ENCODE measurements at places on chromosomes 7 and 10. TPM values are rescaled to one million over a fixed set of nuclear protein-coding genes. Genes with fewer than 3 reads are reported as not detected.

Gene POLR2J2
- total RNA-seq: 13.8 TPM

Gene EPHB6
- 1.4 TPM for total RNA-seq

- peak; percentile 51 for DNase-seq
These were observed 479.8 kb upstream of the SEMA3A start for GRCh38 chr7:84674236-84674913.

DNA sequence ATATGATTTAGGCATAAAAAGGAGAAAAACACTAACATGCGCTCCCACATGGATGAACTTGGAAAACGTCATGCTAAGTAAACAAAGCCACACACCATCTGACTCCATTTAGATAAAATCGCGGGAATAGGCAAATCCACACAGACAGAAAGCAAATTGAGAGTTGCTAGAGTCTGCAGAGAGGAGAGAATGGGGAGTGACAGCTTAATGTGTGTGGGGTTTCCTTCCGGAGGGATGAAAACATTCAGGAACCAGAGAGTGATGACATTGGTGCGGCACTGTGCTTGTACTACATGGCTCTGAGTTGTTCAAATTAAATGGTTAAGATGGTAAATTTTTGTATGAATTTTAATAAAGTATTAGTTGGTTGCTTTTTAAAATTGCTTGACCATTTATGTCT lies 482.9 kb upstream of the AKR1E2 start:
- no peak for DNase-seq

DNA sequence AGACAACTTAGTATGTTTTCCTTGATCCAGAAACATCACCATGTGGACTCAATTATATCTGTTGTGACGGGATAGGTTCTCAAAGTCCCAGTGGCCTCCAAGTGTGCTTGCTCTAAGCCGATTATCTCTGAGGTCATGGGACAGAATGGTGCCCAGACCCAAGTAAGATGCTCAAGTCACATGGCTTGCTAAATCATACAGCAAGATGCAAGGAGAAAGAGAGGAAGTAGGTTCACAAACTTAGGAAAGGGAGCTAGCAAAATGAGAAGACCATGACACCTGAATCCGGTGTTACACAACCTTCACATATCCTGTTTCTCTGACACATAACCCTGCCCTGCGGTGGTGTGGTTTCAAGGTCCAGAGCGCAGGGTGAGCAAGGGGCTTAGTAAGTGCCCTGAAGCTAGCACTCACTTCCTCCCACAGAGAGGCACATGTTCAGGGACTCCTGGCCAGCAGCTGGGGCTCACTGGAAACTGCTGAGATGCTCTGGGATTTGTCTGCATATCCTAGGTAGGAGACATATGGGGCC lies 590.9 kb upstream of the ANKRD30A start:
- peak; percentile 99 for DNase-seq
